ENCODE measurements at places on chromosomes 11 and 22.

DNA sequence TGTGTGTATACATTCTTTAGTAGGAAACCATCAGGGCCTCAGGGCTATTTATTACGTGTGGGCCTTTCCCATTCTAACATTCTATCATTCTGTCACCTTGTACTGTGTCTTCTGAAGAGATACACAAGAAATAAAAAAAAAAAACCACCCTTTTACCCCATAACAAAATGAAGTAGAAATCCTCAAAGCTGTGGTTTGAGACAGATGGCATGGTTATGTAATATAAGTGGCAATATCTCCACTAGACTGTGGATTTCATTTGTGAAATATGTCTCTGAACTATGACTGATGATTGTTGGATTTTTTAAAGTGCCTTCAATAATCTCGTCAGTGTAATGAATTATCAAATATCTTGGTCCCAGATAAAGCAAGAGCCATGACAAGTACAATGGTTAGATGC is 150.0 kb upstream of the BLID start:
- no peak for DNase-seq

GRCh38 chr11:122068141-122068540 is 47.9 kb downstream of the BLID start:
- DNase-seq = no peak

DNA sequence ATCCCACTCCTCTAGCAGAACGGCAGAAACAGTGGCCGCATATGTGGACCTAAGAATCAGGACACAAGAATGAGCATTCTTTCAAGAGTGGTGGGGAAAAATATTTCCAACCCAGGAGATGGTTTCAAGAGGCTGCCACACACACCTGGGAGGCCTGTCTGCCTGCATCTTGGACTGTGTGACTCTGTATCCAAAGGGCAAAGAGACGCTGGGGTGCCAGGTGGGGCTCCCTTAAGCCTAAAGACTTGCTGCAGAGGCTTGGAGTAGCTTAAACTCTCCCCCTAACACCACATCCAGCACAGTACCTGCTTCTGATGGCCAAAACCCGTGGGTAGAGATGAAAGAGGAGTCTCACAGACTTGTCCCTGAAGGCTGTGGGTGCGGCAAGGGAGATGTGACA is 3.5 kb downstream of the CXCR5 start:
- no peak for DNase-seq

DNA sequence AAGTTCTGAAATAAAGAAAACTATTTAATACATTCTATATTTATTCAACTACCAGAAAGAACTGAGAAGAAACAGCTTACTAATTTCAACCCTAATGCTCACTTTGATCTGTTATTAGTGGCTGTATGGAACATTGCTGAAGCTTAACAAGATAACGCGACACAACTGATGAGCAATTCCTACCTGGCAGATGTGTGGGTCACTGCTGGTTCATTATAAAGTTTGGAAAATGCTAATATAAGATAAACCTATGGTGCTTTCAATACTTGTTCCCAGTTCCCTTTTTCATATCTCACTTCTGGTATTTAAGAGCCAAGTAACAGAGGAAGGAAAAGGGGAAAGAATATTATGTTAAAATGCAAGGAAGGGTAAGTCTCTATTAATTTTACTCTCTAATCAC is 10.5 kb downstream of the CTSC start:
- DNase-seq = no peak

DNA sequence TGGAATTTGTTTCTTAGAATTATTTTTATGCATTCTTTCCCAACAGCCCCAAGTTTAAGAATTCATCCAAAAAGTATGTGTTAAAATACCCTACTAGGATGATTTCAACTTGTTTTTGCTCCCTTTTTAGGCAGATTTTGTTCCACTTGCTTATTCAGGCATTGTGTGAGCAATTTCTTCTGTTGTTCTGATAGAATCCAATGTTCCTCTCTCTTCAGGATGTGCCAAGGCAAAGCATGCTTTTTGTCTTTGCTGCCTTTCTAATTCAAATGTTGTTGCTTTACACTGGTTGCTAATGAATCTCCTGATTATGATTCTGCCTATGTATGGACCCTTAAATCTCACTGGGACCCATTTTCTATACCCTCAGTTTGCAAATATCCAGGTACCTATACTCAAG is 131.2 kb upstream of the ARHGAP42 start:
- no peak for DNase-seq

DNA sequence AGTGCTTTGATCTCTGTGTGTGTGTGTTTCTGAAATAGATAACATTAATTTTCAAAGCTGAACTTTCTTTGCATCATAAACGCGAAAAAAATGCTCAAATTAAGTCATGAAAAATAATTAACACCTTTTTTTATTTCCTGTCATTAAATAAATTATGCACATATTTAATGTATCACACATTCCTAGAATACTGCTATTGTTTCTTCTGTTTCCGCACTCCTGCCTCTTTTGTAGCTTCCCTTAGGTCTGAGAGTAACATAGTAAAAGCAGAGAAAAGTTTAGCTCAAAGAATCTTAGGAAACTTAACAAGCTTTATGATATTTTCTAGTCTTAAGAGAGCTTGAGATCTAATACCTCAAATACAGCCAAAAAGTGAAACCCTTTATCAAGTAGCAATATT is 504.2 kb downstream of the JRKL start:
- no peak for DNase-seq

DNA sequence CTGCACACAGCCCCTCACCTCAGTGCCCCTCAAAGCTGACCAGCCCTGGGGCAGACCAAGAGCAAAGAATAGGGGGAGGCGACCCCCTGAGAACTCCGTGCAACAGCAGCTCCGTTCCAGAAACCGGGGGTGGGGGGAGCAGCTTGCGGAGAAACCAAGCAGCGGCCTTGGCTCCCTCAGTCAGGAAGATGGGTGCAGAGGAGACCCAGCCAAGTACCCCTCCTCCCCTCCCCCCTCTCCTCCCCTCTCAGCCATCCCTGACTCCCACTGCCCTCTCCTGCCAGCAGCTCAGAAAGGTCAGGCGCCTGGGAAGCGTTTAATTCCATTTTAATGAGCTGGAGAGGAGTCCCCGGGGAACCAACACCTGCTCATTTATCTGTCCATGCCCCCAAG is 78.9 kb downstream of the PDE2A start:
- no peak for DNase-seq

GRCh38 chr22:45420011-45420410 is 6.5 kb downstream of the RIBC2 start:
- DNase-seq = no peak

- DNase-seq = no peak
Measured at GRCh38 chr22:24728790-24729637, 45.5 kb downstream of the PIWIL3 start.

- DNase-seq = no peak
Measured at GRCh38 chr11:27233654-27234042, 129.4 kb downstream of the CCDC34 start.

- no peak for DNase-seq
Measured at GRCh38 chr11:45930951-45931570, 8.6 kb downstream of the LARGE2 start.

DNA sequence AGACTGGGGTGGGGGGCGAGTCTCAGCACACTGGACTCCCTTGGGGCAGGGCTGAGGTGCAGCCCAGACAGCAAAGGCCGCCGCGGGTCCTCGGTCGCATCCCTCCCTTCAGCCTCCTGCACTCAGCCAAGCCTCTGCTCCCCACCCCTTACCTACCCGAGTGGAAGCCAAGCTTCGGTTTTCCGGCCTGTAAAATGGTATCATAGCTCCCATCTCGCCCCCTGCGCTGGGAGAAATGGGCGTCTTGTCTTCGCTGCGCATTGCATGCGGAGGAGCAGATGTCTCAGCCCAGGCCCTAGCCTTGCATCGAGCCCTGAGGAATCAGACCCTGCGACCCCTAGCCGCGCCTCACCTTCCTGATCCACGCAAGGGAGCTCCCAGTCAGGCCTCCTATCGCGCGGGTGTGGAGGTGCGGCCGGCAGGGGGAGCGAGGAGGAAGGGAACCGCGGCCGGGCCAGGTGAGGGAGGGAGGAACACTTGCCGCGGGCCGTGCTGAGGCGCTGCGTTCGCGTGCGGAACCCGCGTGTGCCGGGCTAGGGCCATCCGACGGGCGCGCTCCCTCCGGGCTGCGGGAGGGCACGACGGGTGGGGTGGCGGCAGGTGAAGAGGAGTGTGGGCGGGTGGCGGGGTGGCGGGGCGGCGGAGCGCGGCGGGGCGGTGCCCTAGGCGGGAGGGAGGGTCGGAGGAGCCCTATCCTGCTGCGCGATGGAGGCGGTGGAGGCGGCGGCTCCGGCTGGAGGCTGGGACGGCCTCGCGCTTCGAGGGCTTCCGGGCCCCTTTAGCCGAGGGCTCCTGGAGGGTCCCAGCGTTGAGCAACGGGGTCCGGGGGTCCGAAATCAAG is 4.1 kb upstream of the TBX1 start:
- DNase-seq = peak; percentile 62

- DNase-seq = no peak
Measured at GRCh38 chr11:71294846-71295600, 42.6 kb upstream of the SHANK2 start.

- DNase-seq = no peak
Measured at GRCh38 chr11:103668859-103669258, 367.6 kb upstream of the DDI1 start.

DNA sequence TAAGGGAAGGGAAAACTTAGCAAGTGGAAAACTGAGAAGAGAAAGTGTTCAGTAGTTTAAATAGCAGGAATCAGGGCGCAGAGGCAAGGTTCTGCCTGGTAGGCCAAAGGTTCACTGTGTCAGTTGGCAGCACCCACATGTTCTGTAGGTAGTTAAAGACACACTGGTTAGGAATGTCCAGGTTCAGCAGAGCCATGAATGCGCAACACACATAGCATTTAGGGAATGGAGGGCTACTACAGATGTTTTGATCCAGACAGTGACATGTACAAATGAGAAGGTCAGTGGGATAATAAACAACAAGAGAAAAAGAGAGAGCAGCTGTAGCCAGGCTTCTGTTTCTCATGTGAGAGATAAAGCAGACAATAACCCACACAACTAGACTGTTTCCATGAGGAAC is 56.2 kb upstream of the ARHGAP42 start:
- no peak for DNase-seq
